HS-5 (cell line): ENCODE measurements at places on chromosomes 12 and 14.

GRCh38 chr12:49969027-49969426, 3.7 kb upstream of the AQP6 start:
- DNase-seq = no peak

DNA sequence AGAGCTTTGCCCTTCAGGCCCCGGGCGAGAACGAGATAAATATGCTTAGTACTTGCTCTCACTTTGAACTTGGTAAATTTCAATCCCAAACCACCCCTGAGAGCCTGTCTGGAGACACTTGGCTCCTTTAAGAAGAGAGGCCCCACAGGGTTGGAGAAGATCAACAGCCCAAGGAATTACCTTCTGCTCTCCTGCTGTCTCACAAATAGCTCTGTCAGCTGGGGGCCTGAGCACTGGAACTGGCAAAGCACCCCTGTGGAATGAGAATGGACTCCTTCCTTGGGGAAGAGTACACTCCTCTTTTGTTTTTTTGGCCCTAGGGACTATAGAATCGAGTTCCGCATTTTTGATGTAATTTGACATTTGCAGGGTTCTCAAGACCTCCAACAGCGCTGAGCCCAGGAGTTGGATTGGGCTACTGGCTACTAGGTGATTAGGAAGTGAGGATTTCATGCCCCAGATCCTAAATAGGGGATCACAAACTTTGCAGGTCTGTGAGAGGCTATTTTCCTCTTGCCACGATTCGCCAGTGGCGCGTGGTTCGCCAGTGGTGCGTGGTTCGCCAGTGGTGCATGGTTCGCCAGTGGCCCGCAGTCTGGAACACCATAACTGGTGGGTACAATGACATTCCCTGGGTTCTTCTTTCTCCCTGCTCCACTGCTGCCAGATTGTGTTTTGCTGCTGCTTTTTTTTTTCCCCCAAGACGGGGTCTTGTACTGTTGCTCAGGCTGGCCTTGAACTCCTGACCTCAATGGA, 17.8 kb upstream of the MEG3 start:
- no peak for DNase-seq

GRCh38 chr12:120500581-120500980, 4.7 kb downstream of the DYNLL1 start:
- DNase-seq = no peak

GRCh38 chr12:120652656-120653435, 12.4 kb downstream of the CABP1 start:
- no peak for DNase-seq

DNA sequence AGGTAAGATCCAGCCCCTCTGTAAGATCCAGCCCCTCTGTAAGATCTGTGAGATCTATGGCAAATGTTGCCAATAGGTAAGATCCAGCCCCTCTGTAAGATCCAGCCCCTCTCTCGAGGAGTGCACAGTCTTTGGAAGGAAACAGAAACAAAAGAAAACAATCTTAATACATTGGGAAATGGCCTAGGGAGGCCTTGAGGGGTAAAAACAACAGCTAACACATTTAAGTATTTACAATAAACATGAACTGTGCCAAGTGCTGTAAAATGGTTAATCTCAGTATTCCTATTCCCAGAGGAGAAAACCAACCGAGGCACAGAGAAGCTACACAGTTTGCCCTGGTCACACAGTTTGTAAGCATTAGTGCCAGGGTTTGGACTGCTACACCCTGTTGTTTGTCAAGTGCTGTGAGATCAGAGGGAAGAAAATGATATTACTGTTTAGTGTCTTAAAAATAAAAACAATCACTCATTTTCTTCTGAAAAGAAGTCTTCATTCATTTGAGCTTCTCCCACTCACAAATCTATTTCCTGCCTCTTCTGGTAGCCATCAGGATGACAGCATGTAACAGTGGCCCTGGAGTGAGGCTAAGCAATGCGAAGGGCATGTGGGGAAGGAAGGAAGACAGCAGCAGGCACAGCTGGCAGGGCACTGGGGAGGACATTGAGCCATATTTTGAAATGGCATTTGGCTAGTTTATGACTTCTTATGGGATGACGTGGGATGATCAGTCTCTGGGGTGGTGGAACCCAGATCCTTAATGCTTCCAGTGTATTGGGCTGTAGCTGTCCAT, 118.7 kb upstream of the PTPRQ start:
- DNase-seq = no peak

GRCh38 chr12:70963081-70963660, 42.6 kb upstream of the PTPRR start:
- DNase-seq = no peak

DNA sequence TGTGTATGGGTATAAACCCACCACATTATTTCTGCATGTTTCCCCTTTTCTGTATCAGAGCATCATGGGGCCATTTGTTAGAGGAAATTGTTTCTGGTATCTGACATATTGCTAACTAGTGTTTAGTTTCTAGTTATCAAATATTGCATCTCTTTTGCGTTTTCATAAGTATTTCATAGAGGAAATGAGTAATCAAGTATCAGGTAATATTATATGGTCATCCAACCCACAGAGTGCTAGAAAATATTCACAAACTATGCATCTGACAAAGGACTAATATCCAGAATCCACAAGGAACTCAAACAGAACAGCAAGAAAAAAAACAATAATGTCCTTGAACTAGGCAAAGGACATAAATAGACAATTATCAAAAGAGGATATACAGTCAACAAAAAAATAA, 258.9 kb upstream of the LRIG3 start:
- DNase-seq = no peak

DNA sequence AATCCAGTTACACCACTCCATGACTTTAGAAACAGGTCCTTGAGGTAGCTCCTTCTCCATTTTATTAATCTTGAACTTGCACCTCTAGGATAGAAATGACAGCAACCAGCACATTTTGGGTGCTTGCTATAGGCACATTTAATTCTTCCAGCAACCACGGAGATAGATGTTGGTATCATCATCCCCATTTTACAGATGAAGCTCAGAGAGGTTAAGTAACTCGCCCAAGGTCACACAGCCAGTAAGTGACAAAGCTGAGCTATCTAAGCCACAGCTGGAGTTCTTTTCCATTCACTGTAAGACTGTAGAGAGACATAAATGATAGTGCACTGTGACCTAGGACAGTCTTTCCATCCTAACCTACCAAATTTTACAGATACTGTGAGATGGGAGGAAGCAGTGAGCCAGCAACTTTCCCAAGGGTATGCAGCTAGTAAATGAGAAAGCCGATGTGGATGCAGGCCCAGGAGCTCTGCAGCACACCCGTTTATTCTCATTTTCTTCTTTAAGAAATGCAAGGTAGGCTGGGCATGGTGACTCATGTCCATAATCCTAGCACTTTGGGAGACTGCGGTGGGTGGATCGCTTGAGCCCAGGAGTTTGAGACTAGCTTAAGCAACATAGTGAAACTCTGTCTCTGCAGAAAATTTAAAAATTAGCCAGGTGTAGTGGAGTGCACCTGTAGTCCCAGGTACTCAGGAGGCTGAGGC, 103.2 kb downstream of the TBX5 start:
- no peak for DNase-seq

DNA sequence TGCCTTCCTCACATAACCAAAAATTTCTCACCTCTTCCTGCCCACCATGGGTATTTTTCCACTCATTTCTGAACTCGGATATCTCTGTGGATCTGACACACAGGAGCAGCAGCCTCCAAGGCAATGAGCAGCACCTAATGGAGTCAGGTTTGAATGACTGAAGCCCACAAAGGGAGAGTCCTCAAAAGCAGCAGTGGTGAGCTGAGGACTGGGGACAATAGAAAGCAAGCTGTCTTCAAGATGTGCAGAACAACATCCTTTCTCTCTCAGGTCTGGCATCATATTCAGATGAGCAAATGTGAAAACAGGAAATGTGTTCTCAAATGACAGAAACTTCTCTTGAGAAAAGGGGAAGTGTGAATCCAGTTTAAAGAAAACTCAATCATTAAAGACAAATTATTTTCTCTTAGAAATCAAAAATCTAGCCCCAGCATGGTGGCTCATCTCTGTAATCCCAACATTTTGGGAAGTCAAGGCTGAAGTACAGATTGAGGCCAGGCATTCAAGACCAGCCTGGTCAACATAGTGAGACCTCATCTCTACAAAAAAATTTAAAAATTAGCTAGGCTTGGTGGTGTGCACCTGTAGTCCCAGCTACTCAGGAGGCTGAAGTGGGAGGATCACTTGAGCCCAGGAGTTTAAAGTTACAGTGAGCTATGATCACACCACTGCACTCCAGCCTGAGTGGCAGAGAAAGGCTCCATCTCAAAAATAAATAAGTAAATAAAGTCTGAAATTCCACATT, 54.2 kb downstream of the C12orf42 start:
- no peak for DNase-seq

- DNase-seq = no peak
Measured at GRCh38 chr12:66467932-66468331, 165.6 kb downstream of the HELB start.

DNA sequence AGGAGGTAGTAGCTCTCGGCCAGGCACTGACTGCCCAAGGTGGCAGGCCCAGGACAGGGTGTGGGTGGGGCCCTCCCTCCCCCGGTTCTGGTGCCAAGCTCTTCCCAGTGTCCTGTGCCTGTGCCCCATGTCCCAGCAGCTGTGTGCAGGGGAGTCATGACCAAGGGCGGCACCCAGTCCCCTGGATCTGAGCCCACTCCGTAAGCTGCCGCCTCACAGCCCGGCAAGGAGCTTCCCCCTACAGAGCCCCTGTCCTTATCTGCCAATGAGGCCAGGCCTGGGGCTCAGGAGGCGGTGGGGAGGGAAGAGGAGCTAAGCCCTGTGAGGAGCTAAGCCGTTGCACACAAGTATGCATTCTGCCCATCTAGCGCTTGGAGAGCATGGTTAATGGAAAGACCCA, 5.6 kb upstream of the C14orf180 start:
- DNase-seq = no peak

GRCh38 chr12:52975820-52976573, 27.1 kb downstream of the KRT18 start:
- no peak for DNase-seq

DNA sequence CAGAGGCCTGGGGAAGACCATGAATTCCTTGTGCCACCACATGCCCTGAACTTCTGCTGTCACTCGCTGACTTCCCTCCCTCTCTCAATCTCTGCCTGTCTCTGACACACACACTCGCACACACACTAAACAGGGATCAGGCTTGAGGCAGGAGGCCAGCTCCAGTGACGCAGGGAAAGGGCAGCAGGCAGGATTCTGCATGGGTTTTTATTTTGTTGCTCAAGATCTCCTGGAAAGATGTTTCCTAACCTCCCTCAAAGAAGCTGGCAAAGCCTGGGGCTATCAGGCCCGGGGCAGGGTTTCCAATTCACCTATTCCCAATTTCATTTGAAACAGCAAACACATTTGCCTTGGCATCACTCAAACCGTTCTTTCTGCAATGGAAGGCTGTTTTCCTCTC, 27.7 kb upstream of the PEX5 start:
- no peak for DNase-seq

DNA sequence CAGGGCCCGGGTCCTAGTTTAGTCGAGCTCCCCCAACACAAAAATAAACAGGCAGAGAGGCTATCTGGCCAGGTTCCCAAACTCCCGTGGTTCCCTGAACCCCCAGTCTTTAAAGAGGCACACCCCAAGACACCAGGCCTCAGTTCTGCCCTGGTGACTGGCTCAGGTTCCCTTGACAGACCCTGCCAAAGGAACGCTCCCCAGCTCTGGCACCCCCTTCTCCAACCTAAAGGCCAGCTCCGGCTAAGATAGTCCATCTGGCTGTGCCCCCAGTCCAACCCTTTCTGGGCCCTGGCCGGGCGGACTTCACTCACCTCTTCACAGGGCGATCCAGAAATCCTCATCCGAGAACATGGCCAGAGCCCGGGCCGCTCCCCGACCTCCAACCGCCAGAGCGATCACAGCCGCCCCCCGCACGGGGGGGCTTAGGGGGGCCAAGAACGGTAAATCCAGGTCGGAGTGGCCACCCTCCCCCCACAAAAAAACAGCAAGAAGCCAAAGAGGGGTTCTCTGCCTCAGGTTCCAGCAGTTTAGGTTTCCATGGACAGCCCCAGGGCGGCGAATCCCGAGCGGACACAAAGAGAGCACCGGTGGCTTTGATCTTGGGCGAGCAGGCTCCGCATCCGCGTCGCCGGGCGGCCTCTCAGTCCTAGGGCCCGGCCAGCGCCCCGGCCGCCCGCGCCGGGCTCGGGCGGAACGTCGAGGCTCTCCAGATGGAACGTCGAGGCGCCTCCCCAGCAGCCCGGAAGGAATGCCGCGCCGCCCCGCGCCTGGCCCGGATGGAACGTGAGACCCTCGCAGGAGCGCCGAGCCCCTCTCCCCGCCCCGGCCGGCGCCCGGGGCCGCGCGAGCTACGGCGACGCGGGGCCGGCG, 1.1 kb downstream of the KMT2D start:
- DNase-seq = no peak

DNA sequence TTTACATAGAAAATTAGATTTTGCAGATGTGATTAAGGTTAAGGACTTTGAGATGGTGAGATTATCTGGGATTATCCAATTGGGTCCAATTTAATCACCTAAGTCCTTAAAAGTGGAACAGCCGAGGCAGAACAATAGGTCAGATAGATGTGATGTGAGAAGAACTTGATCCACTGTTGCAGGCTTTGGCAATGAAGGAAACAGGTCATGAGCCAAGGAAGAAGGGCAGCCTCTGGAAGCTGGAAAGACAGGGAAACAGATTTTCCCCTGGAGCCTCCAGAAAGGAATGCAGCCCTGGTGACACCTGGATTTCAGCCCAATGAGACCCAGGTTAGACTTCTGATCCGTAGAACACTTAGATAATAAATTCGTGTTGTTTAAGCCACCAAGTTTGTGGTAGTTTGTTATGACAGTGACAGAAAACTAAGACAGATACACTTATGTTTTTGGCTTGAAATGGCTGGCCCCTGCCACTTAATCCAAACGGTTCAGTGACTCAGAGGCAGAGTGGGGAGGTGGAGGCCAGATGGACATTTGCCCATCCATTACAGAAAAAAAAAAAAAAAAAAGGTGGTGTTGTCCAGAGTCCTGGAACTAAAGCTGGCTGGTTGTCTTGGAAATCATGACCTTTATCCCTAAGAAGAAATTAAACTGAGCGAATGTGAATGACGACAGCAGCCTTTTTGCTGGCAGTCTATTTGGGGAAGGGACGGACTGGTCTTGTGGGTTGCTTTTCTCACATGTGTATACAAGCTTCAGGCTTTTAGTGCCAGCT, 181.9 kb upstream of the NRXN3 start:
- DNase-seq = no peak

DNA sequence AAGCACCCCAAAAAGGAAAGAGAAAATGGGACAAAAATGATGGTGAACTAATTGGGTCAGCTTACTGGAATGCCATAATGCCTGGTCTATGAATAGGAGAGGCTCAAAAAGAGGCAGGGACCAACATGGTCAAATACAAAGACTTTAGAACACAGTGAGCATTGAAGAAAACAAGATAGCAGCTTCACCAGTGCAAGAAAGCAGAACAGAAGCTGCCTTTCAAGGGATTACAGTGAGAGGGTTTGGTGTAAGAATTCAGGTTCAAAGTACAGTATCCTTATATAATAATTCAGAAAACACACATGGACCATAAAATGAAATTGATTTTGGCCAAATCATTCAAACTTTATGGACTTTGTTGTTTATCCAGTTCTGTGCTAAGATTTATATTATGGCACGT, 162.1 kb downstream of the NAV3 start:
- DNase-seq = no peak

GRCh38 chr12:40063414-40063813, 42.5 kb downstream of the SLC2A13 start:
- DNase-seq = no peak
